NCI-H1930 (cell line): ENCODE measurements at places on chromosomes 16 and 17.

GRCh38 chr17:76612977-76613851, 27.6 kb upstream of the ST6GALNAC2 start:
- no peak for DNase-seq

DNA sequence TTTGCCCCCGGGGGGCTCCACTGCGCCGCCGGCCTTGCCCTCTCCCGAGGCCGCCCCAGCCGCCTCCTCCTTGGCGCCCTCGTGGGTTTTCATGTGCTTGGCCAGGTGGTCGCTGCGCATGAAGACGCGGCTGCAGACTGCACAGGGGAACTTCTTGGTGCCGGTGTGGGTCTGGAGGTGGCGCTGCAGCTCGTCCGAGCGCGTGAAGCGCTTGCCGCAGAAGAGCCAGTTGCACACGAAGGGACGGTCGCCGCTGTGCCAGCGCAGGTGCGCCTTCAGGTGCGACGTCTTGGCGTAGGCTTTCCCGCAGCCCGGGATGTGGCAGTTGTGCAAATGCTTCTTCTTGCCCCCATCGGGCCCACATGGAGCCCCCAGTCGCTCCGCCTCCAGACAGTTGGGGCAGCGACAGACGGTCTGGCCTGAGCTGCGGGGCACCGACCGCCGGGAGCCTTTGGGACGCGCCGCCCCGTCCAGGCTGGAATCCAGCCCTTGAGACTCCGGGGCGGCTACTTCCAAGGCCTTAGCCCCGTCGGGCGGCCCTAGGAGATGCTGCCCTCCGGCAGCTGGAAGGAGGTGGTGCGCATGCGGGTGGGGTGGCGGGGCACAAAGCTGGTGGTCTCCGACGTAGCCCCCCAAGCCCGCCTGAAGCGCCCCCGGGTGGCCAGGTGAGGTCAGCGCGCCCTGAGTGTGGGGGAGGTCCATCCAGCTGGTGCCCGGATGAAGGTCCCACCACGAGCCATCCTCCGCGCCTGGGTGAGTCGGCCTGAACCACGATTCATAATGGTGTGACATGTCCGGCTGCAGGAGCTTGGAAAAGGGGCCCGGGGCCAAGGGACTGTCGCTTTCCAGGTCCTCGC, 3.4 kb downstream of the SP6 start:
- DNase-seq, result no peak

- no peak for DNase-seq
These were observed 2.9 kb upstream of the PGS1 start for GRCh38 chr17:78375401-78376151.

DNA sequence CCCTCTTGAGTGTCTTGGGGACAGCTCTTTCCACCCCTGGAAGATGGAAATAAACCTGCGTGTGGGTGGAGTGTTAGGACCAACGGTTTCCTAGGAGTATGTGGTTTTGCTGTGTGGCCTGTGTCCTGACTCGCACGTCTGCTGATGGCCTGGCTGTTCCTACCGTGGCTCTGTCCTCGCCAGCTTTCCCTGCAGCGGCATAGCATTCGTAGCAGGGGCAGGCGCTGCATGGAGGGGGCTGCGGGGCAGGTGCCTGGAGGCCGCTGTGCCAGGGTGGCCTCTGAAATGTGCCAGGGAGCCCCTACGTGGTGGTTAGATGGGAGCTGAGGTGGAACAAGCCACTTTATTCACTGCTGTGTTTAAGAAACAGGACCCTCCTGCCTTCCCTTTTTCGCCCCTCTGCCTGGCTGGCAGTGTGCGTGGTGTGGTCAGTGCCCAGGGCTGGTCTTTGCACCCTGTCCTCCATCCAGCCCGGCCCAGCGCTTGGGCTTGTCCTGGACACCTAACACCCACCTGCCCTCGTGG, 10.6 kb downstream of the SLC16A3 start:
- no peak for DNase-seq

DNA sequence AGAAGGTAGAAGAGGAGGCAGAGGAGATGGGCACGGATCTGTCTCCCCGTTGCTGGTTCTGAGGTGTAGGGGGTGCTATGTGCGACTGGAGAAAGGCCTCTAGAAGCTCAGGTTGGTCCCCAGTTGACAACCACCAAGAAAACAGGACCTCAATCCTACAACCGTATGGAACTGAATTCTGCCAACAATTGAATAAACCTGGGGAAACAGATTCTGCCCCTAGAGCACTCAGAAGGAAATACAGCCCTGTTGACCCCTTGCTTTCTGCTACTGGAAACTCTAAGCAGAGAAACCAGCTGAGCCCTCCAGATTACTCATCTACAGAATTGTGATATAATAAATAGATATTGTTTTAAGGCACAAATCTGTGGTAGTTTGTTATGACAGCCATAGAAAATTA, 313.0 kb upstream of the GOT2 start:
- DNase-seq, result no peak

DNA sequence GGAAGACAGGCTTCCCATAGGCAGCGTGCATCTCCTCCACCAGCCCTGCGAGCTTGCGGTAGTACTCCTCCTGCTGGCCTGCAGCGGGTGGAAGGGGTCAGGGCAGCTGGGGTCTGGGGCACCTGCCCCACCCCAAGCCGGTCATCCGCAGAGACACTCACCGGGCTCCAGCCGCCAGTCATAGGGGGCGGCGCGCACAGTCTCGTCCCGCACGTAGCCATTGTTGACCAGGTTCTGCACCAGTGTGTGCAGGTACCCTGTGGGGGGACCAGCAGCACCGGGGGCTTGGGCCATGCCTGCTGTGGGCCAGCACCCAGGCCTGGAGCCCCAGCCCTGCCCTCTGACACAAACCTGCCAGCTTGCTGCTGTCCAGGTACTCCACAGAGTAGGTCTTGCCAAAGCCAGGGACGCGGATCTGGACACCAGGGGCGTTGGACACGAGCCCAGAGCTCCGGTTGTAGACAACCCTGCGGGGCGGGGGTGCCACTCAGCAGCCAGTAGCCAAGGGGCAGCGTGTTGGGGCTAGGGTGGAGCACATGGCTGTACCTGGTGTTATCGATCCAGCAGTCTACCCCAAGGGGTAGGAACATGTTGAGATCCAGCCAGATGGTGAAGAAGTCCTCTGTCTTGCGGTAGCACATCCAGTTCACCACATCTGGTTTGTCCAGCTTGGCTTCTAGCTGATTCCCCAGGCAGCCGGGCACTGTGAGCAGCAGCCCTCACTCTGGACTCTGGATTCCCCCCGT, 1.2 kb downstream of the LCAT start:
- no peak for DNase-seq

- no peak for DNase-seq
These were observed 46.6 kb downstream of the NUP93 start for GRCh38 chr16:56776562-56776961.

GRCh38 chr16:1146409-1146808, 6.5 kb upstream of the CACNA1H start:
- no peak for DNase-seq

GRCh38 chr16:14240964-14241363, 169.8 kb downstream of the MRTFB start:
- DNase-seq, result no peak

GRCh38 chr16:49782405-49782804, 73.5 kb downstream of the ZNF423 start:
- DNase-seq, result no peak

- DNase-seq, result no peak
These were observed 113.2 kb downstream of the SPECC1 start for GRCh38 chr17:20122254-20122879.

DNA sequence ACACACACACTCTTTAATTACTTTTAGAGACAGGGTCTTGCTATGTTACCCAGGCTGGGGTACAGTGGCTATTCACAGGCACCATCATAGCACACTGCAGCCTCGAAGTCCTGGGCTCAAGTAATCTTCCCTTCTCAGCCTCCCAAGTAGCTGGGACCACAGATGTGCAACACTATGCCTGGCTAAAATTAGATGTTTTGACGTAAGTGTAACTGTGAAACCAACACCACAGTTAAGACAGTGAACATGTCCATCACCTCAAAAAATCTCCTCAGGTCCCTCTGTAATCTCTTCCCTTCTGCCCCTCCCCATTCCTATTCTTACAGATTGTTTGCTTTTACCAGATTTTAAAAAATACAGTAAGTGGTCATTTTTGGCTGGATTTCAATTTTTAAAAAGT, 66.7 kb downstream of the RPGRIP1L start:
- DNase-seq, result no peak

DNA sequence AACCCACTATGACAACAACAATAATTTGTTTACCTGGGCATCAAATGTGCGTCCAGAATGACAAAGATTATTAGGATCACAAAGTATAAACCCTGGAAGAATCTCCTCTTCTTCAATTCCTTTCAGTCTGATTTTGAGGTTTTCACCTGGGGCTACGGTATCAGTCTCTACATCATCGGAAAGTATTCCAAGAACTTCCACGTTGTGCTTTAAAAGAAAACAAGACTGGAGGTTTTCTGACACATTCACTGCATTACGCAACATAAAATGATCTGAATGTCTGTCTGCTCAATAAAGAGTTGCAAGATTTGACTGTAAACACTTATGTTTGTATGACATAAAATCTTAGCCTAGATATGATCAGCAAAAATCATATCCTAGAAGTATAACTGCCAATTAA, 26.0 kb upstream of the RSL1D1 start:
- no peak for DNase-seq

DNA sequence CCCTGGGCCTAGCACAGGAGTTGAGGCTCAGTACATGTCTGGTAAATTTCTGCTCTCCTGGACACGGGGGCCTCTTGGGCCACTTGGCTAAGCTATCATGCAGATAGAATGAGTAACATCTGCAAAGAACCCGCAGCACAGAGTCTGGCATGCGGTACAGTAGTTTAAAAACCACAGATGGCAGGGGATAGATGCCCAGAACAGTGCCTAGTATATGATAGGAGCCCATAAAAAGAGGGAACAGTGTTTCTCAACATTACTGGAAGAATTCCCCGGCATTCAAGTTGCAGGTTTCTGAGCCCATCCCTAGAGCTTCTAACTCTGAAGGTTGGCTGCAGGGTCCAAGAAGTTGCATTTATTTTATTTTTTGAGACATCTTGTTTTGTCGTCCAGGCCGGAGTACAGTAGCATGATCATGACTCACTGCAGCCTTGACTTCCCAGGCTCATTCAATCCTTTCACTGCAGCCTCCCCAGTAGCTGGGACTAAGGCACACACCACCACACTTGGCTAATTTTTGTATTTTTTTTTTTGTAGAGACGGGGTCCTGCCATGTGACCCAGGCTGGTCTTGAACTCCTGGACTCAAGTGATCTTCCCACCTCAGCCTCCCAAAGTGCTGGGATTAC, 5.8 kb downstream of the CDIPT start:
- no peak for DNase-seq

GRCh38 chr17:14741491-14741890, 440.6 kb downstream of the HS3ST3B1 start:
- no peak for DNase-seq

DNA sequence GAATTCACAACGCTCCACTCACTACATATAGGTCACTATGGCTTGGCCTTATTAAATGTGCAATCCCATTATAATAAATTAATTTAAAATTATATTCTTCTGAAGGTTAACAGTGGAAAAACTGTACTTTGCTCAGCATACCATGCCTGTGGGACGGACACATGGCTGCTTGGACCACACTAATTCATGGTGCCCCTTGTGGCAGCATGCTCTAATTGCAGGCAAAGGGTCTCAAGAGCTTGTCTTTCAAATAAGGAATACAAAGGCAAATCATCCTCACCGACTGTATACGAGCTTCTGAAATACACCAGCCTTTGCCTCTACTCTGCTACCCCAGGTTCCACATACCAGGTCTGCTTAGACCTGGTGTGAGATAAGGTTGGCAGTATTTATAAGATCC, 11.7 kb downstream of the SMPD3 start:
- no peak for DNase-seq

- DNase-seq, result no peak
These were observed 64.6 kb downstream of the AXIN2 start for GRCh38 chr17:65496801-65497200.

DNA sequence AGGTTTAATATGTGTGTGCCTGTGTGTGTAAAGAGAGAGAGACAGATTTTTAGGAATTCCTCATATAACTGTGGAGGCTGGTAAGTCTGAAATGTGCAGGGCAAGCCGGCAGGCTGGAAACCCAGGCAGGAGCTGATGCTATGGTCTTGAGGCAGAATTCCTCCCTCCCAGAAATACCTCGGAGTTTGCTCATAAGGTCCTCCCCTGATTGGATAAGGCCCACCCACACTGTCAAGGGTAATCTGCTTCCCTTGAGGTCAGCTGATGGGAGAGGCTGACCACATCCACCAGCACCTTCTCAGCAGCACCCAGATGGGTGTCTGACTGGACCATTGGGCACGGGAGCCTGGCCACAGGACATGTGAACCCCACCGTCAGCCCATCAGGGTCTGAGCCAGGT, 42.4 kb downstream of the C16orf95 start:
- no peak for DNase-seq

- DNase-seq, result no peak
These were observed 409.6 kb upstream of the MAF start for GRCh38 chr16:80009971-80010659.

- no peak for DNase-seq
These were observed 180.1 kb downstream of the HS3ST3A1 start for GRCh38 chr17:13421581-13422130.

GRCh38 chr16:88770461-88771293, 14.3 kb downstream of the PIEZO1 start:
- no peak for DNase-seq

DNA sequence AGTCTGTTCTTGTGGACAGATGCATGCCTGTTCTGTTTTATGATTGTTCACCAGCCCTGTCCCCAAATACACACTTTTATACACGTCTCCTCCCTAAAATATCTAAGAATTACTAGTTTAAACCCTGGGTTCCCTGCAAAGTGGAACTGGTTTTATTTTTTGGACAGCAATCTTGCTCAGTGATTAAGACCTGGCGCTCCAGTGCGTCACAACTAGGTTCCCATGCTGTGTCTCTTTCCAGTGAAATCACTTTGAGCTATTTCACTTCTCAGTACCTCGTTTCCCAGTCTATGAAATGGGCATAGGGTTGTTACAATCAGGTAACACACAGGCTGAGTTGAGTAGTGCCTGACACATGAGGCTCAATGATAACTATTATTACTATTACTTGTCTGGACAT, 1.1 kb downstream of the CEP20 start:
- DNase-seq, result no peak

- no peak for DNase-seq
These were observed 71.3 kb downstream of the SMG6 start for GRCh38 chr17:2232244-2232638.

DNA sequence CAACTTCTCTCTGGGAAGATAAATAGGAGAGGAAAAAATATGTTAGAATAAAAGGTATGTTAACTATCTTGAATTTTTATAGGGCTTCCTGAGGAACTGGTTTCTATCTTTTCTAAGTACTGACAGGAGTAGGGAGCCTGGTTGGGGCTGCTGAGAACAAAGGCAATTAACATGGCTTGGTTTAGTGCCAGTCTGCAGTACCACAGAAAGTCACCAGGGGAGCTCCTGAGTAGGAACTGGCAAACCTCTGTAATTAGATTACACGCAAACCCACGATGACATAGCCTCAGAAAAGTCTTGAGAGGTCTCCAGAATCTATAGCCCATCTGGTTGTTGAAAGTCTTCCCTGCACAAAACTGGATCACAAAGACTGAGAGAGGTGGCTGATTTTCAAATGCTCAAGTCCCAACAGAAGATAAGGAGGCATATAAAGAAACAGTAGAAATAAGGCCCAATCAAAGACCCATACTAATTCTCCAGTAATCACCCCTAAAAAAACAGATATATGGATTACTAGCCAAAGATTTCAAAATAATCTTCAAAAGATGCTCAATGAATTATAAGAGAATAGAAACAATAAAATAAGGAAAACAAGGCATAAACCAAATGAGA, 11.7 kb upstream of the CNTNAP4 start:
- DNase-seq, result no peak

- no peak for DNase-seq
These were observed 44.4 kb downstream of the PIK3R5 start for GRCh38 chr17:8921147-8921546.
